ENCODE measurements at places on chromosomes 5 and 9. TPM values are rescaled to one million over a fixed set of nuclear protein-coding genes. Genes with fewer than 3 reads are reported as not detected.
A peak's percentile ranks its signal among the peaks of the same experiment; 100 is the strongest.

DNA sequence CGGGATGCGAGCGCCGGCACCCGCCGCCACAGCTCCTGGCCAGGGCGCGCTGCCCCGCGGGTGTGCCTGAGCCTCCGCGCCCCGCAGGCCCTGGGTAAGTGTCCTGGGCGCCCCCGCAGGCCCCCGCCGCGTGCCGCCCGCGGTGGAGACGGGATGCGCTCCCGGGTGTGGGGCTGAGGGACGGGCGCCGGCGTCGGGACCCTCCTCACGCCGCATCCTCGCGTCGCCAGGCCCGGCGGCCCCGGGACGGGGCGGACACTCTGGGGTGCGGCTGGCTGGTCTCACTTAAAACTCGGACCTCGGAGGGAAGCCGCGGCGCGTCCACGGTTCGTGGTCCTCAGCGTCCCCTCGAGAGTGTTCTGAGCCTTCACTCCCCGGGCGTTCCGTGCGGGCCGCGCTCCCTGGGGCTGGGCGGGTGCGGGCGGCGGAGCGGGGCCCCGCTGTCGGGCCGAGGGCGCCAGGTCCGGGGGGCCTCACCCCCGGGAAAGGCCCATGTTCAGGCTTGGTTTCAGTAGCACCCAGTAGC lies 275 bp downstream of the AHRR start:
- no peak for DNase-seq
- peak overlapping the region; percentile 51 for H3K4me3 ChIP-seq
- no peaks in the 10 kb centered on the region for H3K36me3 ChIP-seq
- peaks cover 39% of the 10 kb centered on the region for H3K27me3 ChIP-seq

DNA sequence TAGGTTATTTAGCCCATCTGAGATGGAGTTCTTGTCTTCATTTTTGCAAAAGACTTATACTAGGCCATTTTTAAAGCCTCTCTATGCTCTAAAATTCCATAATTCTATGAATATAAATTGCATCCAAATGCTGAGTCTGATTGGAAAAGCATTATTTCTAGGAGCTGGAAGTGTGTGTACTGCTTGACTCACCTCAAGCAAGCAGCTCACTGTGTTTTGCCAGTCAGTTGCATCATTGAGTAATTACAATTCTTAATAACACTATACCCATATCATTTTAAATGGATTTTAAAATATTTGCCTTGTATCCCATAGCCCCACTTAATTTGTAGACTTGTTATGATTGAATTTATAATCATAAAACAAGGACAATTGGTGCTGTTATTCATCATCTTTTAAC lies 161.0 kb downstream of the PAM start:
- no peaks in the 10 kb centered on the region for H3K27me3 ChIP-seq
- H3K4me3 ChIP-seq = no peak overlapping the region
- H3K27ac ChIP-seq = no peak overlapping the region
- H3K36me3 ChIP-seq = no peaks in the 10 kb centered on the region
- peaks cover 9% of the 10 kb centered on the region for H3K4me1 ChIP-seq
- no peak for DNase-seq

- H3K36me3 ChIP-seq = no peaks in the 10 kb centered on the region
- no peak overlapping the region for H3K4me3 ChIP-seq
- no peak overlapping the region for H3K27ac ChIP-seq
Measured at GRCh38 chr5:66908230-66908629, 288.4 kb downstream of the CD180 start.

DNA sequence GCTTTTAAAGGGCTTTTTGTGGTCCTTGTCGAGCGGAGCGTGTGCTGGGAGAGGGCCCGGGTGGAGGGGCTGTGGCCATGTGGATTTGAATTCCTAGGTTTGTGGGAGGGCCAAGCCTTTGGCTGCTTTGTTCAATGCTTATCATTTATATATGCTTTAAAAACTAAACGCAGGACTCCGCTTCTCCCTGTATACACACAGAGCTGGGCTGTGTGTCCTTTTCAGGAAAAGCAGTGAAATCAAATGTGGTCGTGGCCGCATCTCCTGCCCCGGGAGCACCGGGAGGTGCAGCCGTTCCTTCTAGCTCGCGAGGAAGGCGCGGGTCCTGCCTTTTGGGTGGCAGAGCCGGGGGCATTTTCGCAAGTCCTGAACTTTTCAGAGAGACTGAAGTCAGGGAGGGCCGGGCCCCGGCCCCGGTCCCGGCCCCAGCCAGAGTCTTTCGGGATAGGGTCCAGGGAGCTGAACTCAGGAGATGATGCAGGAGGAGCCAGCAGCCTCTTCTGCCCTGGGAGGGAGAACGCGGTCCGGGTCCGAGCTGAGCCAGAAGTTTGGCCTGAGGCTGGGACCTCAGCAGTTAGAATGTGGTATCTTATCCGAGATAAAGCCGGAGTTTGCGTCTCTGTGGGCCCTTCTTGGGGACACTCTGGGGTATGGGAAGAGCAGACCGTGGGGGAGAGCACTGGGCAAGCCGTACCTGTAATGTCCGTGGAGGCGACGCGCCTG lies 158.8 kb downstream of the C9orf152 start:
- peak overlapping the region; percentile 83 for H3K4me3 ChIP-seq
- no peaks in the 10 kb centered on the region for H3K4me1 ChIP-seq
- no peaks in the 10 kb centered on the region for H3K36me3 ChIP-seq
- peak overlapping the region; percentile 87 for H3K27ac ChIP-seq

- DNase-seq = no peak
- no peaks in the 10 kb centered on the region for H3K36me3 ChIP-seq
- H3K4me3 ChIP-seq = no peak overlapping the region
- H3K27ac ChIP-seq = peak overlapping the region; percentile 83
- H3K27me3 ChIP-seq = no peaks in the 10 kb centered on the region
Measured at GRCh38 chr5:173963867-173964441, 25.0 kb upstream of the C5orf47 start.

The MFAP3 gene
- total RNA-seq = 47.9 TPM

The RMRP gene
- total RNA-seq = 2,064 TPM
